ENCODE measurements at places on chromosomes 6 and 20.

GRCh38 chr6:122381494-122382265 lies 17.8 kb upstream of the HSF2 start:
- DNase-seq: peak; percentile 22

- no peak for DNase-seq
Observed at GRCh38 chr6:40936818-40937251, 102.2 kb downstream of the UNC5CL start.

DNA sequence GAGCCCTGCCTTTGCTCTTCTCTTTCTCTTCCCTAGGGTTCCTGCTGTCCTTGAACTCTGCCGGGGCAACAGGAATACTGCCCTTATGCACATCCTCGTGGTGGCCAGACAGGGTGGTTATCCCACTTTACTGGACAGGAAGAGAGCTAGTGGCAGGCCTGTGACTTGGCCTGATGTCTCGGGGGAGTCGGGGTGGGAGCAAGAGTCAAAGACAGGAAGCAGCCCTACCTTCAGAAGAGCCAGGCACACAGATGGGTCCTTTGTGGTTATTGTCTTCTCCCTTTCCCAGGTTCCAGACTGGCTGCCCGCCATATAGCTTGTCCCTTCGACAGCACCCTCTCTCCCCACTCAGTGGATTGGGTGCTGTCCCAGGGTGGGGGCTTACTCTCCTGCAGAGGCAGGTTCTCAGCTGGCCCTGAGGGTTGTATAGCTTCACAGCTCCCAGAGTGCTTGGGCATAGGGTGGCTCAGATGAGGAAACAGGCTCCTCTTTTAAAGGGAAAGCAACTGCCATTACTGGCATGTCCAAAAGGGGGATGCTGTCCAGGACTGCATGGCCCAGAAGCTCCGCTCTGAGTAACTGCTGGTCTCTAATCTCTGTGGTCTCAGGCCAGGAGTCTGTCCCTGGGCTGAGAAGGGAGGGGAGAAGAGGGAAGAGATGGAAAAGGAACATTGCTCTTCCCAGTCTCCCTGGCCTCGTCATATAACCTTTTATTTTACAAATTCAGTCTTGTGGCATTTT lies 17.3 kb downstream of the PLCG1 start:
- DNase-seq: no peak

DNA sequence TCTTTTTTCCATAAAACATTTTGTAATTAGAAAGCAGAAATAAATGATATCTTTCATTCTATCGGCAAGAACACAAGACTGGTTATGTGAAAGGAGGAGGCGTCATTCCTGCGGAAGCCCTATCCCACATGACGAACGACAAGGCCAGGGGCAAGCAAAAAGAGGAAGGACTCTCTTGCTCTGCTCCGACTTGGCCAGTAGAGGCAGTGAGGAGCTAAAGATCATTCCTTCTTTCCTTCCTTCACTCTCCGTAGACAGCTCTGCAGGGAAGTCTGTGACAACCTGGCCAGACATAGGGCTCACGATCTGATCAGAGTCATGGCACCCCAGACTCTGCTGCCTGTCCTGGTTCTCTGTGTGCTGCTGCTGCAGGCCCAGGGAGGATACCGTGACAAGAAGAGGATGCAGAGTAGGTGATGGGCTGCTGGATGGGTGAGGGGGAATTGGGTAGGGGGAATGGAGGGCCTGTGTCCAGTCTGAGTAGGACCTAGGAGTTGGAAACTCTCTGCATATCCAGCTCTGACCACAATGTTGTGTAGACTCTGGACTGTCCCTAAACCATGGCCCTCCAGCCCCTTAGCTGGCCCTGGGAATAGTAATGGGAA lies at the start of gene WFDC10A:
Gene WFDC10A (plus strand): TSS at position 244 of the 605 bp plus-strand sequence. CDS start 75 bp downstream, at position 319.
- no peak for DNase-seq

GRCh38 chr20:10370091-10370887 lies 63.7 kb downstream of the MKKS start:
- no peak for DNase-seq

- DNase-seq: no peak
Observed at GRCh38 chr20:16539280-16540021, 33.8 kb downstream of the KIF16B start.

All from stimulated activated CD8-positive, alpha-beta memory T cell treated with anti-CD3 and anti-CD28 coated beads, Interleukin-4, amount 100 ng/mL, for 24 hours (primary cell).